Stimulated activated naive CD4-positive, alpha-beta T cell treated with Interleukin-2 at 50 U/mL for 16 hours (primary cell): ENCODE measurements at places on chromosomes 13 and 19.

- DNase-seq, result no peak
These were observed at the start of gene NPAS1 for GRCh38 chr19:47019431-47020041. TSS of gene NPAS1 (plus strand) at chr19:47019837. CDS start at chr19:47021048, 1,211 bp downstream.

GRCh38 chr19:13723206-13723605 lies 41.1 kb upstream of the MRI1 start:
- DNase-seq, result no peak

GRCh38 chr19:44799627-44800346 lies 9.1 kb upstream of the BCAM start:
- no peak for DNase-seq

GRCh38 chr19:46111376-46111775 lies 13.1 kb downstream of the IGFL3 start:
- no peak for DNase-seq

- peak; percentile 48 for DNase-seq
These were observed at the start of gene EML2 for GRCh38 chr19:45638930-45639729. TSS of gene EML2 (minus strand) at chr19:45639397. CDS start at chr19:45639376, 21 bp downstream.

DNA sequence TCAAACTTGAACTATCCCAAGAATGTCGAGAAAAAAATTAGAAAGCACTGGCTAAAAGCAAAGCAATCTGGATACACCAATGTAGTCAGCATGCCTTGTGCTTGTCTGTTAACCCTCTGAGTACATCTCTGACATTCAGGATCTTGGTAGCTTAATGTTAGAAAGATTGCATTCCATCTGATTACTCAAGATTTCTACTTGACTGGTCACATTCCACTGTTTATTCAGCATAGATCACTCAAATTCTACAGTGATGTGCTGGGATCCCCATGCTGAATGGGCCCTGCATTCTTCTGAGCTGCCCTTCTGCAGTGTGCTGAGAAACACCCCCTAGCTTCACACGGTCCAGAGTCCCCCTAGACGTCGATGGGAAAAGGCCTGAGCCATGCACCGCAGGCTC lies 295.4 kb upstream of the MAB21L1 start:
- DNase-seq, result no peak

DNA sequence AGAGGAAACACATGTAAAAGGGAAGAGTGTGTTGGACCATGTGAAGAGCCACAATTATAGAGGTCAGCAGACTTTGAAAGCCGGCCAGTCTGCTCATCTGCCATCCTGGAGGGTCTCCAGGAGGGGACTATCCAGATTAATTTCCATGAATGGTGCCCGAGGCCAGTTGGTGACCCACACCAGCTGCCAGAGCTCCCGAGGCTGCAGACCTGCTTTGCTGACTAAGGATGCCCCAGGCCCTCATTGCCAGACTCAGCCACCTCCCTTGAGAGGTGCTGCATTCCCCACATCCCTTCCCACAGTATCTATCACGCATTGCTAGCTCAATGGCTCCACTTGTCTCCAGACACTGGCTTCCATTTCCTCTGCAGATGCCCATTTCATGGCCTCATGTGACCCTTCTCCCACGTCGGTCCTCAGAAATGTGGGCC lies 110.3 kb downstream of the NALCN start:
- no peak for DNase-seq

GRCh38 chr13:67273001-67273400 lies 42.9 kb upstream of the PCDH9 start:
- no peak for DNase-seq

DNA sequence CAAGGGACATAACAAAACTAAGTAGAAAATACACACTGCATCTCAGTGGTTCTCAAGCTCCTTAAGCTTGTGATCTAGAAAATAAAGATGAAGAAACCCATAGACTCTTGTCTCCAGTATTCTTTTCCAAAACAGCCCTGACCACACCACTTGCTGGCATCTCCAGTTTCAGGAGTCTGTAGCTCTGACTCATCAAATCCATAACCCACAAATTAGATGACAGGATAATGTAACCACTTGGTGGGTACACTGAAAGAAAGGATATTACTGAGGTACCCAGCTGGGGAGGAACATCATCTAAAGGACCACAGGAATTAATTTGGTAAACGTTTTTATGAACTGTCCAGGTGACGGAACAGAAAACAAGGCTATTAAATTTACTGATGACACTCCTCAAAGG lies 214.7 kb downstream of the VWA8 start:
- DNase-seq, result no peak

- DNase-seq, result no peak
These were observed 133.1 kb downstream of the TNFRSF19 start for GRCh38 chr13:23703246-23703860.

- DNase-seq, result no peak
These were observed 312.7 kb downstream of the FGF14 start for GRCh38 chr13:102089177-102089576.

DNA sequence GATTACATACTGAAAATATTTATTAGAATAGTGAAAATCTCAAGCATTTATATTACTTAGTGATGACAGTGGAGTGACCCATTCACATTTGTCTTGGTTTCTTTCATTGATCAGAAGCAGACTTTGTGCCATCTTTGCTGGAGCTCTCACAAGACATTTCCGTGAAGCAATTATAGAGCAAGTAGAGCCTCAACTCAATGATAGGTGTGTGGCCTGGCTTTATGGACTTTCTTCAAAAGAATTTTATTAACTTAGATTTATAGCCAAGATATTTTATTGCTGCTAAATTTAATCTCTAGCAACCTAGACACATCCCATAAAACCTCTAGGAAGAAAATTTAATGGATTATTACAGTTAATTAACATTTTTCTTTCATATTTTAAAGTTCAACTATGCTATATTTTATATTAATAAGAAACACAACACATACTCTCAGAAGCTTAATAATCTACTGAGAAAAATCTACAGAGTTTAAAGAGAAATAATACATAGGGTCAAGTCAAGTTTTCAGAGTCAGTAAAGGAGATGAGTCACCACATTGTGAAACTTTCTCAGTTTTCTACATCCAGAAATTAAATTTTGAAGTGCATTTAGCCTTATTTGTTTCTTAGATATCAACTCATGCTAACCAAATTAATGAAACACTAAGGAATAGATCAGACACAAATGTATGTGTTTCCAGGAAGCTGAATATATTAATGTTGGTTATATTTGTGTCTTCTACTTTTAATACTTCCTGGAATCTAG lies 160.5 kb downstream of the LACC1 start:
- no peak for DNase-seq

GRCh38 chr19:10898633-10899032 lies 27.3 kb downstream of the CARM1 start:
- DNase-seq, result no peak

DNA sequence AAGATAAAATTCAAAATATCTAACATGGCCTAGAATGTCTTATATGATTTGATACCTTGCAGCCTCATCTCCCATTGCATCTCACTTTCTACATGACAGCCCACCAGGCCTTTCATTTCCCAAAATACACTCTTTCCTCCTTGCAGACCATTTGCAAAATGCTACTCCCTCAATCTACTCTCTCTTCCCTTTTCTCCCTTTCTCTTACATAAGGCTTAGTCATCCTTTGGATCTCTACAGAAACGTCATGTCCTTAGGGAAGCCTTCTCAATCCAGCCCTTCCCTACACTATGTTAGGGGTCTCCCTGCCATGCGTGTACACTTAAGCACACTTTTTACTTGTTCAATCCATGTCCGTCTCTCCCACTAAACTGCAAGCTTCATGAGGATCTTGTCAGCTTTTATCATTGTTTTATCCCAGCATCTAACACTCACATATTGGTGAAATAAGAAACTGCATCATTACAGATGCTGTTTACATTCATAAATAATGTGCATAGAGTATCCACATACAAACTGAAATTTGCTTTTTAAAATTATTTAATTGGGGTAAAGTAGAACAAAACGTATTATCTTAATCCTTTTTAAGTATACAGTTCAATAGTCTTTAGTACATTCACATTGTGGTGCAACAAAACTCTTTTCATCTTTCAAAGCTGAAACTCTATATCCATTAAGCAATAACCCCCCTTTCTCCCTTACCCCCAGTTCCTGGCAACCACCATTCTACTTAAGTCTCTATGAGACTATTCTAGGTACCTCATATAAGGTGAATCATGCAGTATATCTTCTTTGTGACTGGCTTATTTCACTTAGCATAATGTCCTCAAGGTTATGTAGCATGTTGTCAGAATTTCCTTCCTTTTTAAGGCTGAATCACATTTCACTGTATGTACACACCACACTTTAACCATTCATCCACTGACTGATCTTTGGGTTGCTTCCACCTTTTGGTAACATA lies 11.5 kb upstream of the WBP4 start:
- no peak for DNase-seq

DNA sequence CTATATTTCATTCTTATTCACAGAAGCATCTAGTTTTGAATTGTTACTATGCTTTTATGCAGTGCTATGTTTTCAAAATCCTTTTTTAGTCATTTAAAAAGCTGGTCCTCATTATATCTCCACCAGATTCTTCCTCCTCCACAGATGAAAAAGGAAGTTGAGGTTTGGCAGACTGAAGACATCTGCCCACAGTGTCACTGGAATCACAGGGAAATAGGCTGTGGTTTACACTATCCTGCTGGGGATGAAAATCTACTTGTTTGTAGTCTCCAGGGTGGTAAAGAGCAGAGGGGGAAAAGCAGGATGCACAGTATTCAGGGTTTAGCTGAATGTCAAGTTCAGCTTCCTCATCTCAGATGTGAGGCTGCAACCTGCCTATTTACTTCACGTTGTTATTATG lies 351.2 kb downstream of the DNAJC15 start:
- no peak for DNase-seq

GRCh38 chr13:105272660-105273631 lies 1262.5 kb downstream of the EFNB2 start:
- no peak for DNase-seq

- no peak for DNase-seq
These were observed 91.2 kb downstream of the GGACT start for GRCh38 chr13:100497389-100497788.

DNA sequence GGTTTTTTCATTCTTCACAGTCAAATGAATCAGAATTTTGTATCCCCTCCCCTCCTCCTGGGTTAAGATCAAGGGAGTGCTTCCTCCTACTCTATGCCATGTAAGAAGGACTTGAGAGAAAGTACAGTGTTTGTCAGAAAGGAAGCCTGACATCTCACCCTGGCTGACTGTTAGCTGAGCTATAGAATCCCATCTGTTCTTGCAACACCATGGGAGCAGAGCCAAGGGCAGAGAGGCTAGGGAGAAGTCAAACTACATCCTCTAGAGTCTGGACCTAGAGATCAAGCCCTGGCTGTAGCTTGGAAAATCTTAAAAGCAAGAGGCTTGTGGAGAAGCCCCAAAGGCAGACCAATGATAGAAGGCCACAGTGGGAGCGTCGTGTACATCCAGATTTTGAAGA lies 145.9 kb downstream of the OLFM4 start:
- DNase-seq, result no peak

DNA sequence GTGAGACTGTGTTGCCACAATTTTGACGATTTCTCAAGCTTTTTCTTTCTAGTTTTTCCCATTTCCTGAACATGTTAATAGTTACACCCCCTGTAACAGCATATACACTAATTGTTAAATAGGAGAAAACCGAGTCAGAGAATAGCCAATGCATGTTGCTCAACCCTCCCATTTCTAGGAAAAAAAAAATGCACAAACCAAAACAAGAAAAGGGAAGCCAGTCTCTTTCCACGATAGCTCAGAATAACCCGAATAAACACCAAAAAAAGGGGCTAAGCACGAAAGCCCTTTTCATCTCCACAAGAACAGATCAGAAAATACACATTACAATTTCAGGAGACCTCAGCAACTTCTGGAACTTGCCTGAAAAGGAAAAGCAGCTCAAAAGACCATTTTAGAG lies 16.3 kb downstream of the LATS2 start:
- DNase-seq, result no peak

DNA sequence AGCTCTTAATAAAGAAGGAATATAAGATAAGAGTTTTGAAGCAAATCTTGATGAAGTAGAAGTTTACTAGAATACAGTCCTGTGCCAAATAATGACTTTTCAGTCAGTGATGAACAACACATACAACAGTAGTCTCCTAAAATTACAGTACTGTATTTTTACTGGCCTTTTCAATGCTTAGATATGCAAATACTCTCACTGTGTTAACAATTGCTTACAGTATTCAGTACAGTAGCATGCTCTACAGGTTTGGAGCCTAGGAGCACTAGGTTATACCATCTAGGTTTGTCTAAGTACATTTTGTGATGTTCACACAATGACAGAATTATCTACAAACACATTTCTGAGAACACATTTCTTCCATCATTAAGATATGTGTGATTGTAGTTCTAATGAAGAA lies 316.7 kb upstream of the KLHL1 start:
- no peak for DNase-seq

- no peak for DNase-seq
These were observed 17.1 kb downstream of the PLEKHF1 start for GRCh38 chr19:29682236-29682895.

DNA sequence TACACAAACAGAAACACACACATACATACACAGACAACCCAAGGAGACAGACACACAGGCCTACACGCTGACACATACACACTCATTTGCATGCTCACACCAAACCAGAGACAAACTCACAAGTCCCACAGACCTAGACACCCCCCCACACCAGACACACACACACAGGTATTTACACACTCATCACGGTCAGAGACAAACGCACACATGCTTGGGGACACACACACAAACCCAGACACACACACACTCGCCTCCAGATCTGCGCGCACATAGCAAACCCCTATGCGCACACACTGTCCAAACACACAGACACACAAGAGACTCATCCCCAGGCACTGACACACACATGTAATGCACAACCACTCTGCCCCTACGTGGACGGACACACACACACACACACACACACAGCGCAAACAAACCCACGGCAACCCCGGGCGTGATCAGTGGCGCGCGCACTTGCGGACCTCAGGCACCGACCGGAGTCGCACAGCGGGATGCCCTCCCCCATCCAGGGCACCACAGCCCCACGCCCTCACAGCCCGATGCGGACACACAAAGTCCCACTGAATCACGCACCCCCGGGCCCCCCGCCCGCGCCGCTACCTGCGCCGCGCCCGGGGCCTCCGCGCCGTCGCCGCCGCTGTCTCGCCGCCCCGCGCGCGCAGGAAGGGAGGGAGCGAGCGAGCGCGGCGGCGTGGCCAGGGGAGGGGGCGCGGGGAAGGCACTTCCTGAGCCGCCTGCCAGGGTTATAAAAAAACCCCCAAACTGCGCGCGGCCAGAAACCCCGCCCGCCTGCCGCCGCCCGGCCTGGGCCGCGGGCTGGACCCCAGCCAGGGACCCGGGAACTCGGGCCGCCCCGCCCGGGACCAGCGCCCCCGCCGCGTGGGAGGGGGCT lies at the start of gene ADAMTS10:
Gene ADAMTS10 (minus strand): TSS at position 675 of the 895 bp plus-strand sequence. CDS start 5,005 bp downstream, outside the sequence.
- DNase-seq, result peak; percentile 27
